Bone marrow (tissue), 2 donors: ENCODE measurements at places on chromosomes 12 and 14.

DNA sequence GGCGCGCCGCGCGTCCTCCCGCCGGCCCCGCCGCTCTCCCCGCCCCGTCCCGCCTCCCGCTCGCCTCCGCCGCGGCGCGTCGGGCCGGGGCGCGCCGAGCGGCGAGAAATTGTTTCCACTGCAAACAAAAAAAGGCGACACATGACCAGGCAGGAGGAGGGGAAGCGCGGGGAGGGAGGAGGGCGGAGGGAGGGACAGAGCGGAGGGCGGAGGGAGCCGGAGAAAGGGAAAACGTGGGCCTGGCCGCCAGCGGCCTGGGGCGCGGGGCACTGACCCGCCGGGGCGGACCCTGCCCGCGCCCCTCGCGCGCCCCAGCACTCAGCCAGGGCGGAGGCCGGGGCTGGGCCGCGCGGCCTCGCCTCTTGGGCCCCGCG is at the start of gene FOXN3:
Gene FOXN3 (minus strand): TSS at position 143 of the 374 bp plus-strand sequence. CDS start 4,757 bp downstream, outside the sequence.
- DNase-seq: peak; percentile 60

DNA sequence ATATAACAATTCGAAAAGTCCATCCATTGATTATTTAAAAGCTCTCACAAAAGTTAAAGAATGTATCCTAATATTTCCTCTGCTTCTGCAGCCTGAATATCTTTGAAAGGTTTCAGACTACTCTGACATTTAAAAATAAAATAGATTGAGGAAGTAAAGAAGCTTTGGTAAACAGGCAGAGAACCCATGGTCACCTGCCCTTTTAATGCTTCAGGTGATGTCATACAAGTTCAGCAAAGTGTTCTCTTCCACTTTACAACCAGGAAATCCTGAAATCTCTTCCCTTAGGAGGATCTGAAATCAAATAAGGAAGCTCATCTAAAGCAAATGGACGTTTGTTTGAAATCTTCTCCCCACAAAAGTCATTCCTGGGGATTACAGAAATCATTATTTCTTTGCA is 322.4 kb downstream of the PDZRN4 start:
- no peak for DNase-seq

- no peak for DNase-seq
Observed at GRCh38 chr14:103104654-103105452, 10.3 kb downstream of the EXOC3L4 start.

DNA sequence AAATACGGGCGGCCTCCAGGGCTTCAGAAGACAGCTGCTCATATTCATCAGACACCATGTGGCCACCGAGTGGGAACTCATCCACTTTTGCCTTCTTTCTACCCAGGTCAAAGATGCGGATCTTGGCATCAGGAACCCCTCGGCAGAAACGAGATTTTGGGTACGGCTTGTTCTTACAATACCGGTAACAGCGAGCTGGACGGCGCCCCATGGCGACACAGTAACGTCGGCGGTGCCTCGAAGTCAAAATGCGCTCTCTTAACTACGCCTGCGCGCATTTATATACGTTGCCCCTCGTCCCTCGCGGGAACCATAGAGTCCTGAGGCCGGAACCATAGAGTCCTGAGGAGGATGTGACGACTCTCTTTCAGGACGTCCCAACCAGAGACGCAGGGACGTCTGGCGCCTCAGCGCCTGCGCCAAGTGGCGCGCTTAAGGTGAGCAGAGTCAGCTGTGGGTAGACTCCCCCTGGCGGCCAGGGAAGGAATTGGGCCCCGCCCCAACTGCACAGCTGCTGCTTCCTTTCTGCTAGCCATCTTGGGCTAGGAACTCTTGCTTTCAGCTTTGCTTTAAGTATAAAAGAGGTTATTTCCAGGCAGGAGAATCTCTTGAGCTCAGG is at the start of gene RPL10L:
Gene RPL10L (minus strand): TSS at position 256 of the 619 bp plus-strand sequence. CDS start 45 bp downstream, at position 211.
- DNase-seq: no peak

DNA sequence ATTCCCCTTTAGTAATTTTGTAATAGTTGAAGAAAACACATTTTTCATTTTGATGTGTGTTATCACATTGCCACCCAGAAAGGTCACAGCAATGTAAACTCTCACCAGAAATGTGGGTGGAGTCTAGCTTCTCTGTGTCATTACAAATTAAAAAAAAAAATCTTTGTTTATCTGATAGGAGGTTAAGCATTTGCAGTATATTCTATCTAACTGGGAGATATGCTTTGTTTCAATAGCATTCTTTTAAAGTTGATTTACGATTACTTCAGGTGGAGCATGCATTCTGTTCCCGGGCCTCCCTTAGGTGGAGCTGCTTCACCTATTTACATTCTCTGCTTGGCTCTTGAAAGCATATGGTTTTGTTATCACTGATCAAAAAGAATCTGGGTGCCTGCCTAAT is 7.8 kb downstream of the ADIPOR2 start:
- no peak for DNase-seq

GRCh38 chr14:26896447-26896846 is 298.6 kb upstream of the NOVA1 start:
- DNase-seq: no peak

GRCh38 chr12:79486154-79486553 is 204.6 kb downstream of the PAWR start:
- no peak for DNase-seq

- no peak for DNase-seq
Observed at GRCh38 chr12:68102731-68103130, 56.8 kb downstream of the IFNG start.

DNA sequence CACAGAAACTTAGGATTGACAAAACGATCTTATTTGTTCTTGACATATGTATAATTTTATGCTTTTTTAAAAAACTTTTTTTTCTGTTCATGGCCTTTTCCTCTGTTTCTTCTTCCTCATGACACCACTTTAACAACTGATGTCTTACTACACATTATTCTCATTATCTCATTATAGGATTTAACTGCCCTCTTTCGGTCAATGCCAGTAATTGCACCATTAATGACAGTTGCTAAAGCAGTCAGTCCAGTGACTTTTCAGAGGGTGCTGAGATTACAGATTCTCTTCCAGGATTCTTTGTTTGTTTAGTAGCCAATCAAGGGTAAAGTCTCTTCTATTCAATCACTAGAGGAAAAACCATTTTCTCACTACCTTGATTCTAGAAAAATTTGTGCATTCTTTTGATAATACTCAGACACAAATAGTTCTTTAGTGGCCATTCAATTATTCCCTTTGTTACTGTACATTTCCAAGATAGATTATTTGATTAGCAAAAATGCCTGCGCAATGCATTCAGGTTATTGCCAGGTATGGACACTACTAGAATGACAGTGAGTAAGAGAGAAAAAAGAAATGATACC is 50.1 kb downstream of the KLRG1 start:
- peak; percentile 53 for DNase-seq

- DNase-seq: no peak
Observed at GRCh38 chr14:64008016-64008415, 155.2 kb downstream of the SYNE2 start.

DNA sequence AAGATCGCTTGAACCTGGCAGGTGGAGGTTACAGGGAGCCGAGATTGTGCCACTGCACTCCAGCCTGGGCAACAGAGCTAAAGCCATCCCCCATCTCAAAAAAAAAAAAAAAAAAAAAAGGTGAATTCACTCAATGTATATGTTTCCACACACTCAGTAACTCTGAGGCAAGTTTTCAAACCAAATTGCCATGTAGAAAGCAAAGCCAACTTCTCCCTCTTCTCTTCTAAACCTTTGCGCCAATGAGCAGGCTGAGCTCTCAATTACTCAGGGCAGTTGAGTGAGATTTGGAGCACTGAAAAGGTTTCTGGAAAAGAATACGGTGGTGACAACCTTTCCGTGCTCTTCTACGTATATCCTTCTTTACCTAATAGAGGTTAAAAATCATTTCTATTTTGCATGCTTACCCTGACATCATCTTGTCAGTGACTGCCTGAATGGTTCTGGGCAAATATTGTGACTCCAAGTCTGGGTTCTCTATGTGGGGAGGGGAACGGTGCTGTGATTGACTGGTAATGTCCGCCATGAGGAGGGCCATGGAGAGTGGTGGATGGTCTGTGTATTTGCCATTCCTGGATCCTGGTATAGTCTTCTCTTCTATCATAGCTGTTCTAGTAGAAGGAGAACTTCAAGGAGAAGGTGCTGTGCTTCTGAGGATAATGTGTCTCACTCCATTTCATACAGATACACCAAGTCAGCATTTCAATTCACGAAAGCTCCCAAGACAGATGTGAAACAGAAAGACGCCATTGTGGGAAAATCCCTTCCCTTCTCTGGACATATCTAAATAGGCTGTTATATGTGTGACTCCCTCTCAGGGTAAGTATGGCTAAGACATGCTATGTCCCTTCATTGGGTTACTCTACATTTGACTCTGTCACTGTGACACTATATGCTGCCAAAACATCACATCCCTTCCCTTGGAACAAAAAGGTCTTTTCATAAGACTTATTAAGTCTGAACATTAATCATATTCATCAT is 46.2 kb upstream of the MED13L start:
- no peak for DNase-seq

- no peak for DNase-seq
Observed at GRCh38 chr12:3538466-3539030, 47.5 kb downstream of the PRMT8 start.

GRCh38 chr14:100588671-100589070 is 1.5 kb upstream of the BEGAIN start:
- DNase-seq: no peak

DNA sequence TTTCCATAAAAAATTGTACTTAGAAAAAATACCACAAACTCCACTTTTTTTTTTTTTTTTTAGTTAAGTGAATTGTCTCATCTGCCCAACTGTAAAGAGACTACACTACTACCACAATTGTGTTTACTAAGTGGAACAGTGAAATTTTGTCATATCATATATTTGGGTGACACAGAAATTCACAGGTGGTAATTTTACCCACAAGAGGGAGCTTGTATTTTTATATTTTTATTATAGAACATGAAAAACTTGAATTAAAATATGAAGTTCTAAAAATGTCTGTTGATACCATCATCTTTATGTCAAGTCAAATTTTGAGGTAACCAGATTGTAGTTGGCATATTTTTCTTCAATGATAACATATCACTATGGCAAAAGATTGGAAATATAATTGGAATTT is 329.4 kb upstream of the SOX5 start:
- DNase-seq: no peak

DNA sequence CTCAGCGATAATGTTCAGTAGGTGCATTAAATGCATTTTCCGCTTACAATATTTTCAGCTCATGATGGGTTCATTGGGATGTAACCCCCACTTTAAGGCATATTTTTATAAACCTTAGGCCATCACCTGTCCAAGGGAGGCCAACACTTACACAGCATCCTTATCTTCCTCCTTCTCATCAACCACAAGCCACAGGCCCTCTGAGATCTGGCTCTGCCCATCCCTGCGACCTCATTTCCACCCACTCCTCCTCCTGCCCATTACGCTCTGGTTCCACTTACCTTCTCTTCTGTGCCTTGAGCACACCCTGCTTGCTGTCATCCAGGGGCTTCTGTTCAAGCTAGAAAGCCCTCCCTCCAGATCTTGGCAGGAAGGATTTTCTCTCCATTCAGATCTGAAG is 93.2 kb downstream of the EGLN3 start:
- no peak for DNase-seq

GRCh38 chr14:55662752-55663151 is 82.7 kb downstream of the KTN1 start:
- DNase-seq: no peak

DNA sequence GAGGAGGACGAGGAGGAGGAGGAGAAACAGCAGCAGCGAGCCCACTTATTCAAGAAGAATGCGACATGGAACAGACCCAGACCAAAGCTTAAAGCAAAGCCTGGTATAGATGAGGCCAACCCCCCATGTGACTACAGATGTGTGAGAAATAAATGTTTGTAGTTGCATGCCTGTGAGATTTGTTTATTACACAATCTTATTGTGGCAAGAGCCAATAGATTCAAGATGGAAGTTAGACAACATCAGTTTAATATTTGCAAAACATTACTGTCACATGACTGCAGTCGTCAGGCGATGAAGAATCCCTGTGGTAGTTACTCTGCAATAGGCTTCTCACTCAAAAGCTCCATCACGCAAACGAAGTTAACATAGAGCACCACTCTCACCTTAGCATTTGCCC is 17.2 kb upstream of the SLC35F4 start:
- DNase-seq: no peak
